Stimulated activated CD4-positive, alpha-beta T cell treated with anti-CD3 and anti-CD28 coated beads, Interleukin-15, amount 100 ng/mL, for 48 hours (primary cell): ENCODE measurements at places on chromosomes 16 and 17.

DNA sequence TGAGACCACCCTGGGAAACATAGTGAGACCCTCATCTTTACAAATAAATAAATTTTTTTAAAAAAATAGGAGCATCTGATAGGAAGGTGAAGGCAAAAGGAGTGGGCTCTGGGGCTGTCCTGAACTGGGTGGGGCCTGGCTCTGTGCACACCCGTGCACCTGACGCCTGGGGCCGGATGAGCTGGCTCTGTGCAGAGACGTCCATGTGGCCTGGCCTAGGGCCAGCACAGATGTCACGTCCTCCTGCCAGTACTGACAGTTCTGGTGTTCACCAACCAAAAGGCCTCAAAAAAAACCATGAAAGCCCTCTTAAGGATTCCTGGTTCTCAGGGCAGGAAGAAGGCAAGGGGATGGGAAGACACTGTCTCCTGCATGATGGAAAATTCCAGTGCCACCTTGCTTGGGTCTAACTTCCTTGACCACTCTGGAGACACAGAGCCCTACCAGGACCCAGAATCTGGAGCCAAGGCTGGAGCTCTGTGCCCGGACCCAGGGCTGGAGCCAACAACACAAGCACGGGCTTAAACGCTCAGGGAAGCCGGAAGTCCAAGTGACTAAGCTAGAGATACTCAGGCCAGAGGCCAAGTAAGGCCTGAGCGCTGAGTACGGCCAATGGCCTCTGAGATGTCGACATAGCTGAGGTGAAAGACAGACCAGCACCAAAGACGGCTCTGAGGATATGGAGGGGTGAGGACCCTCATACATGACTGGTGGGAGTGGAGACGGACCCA is 32.9 kb downstream of the COPRS start:
- DNase-seq = no peak

DNA sequence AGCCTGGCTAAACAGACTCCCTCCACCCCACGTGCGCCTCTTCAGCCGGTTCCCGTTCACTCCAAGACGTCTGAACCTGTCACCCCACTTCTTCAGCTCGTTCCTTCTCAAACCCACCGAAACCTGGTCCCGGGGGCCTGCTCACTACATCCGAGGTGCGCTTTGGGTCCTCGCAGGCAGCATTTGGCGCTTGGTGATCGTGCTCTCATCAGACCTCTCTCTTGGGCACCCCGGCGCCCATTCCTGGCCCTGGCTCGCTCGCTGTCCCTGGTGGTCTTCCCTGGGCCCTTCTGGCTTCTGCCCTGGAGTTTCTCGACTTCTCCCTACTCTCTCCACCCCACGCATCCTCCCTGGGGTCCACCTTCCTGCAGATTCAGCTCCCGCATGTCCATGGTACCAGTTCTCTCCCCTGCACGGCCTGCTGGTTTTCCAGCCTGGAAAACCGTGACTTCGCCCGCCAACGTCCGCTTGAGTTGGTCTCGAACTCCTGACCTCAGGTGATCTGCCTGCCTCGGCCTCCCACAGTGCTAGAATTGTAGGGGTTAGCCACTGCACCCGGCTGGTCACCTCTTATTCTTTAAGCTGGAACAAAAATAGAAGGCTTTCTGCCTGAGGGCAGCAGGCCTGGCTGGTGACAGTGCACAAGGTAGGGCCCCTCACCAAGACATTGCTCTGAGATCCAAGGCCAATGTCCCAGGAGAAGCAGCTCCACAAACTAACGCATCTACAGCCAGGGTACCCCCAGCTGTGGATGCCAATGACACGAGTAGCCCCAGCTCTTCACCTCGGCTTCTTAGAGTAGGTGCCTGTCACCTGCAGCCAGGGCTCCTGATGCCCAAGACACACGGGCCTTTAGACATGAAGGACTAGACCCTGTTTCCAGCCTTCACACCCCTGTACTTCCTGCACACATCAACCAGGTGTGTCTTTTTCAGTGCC is 1.1 kb upstream of the MEAK7 start:
- DNase-seq = no peak

DNA sequence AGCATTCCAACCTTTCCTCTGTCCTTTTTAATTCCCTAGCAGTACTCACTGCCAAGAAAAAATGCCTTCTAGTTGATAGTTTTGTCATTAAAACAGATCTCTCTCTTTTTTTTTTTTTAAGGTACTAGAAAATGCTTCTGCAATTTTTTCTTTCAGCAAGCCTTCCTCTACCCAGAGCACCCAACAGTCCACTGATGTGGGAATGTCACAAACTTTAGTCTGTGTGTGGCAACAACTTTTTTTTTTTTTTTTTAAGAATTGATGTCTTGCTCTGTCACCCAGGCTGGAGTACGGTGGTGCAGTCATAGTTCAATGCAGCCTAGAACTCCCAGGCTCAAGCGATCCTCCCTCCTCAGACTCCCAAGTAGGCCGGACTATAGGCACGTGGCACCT is 34.7 kb downstream of the CDRT15 start:
- no peak for DNase-seq

DNA sequence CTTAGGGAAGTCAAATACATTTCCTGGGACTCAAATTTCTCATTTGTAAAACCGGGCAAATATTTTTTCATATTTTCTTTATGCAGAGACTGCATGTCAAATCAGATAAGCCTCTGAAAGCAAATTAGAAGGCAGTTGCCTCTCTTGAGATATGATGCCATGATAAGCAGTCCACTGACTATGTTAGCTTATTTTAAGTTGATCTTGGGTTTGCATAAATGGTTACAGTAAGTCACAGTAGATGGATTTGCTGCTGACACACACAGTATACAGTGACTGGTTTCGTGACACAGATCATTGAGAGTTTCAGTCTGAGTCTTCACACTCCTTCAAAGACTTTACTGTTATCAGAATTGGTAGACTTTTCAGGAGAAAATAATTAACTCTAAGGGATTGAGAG is 927.6 kb upstream of the CDH8 start:
- no peak for DNase-seq

GRCh38 chr16:79750311-79750710 is 149.8 kb upstream of the MAF start:
- no peak for DNase-seq

DNA sequence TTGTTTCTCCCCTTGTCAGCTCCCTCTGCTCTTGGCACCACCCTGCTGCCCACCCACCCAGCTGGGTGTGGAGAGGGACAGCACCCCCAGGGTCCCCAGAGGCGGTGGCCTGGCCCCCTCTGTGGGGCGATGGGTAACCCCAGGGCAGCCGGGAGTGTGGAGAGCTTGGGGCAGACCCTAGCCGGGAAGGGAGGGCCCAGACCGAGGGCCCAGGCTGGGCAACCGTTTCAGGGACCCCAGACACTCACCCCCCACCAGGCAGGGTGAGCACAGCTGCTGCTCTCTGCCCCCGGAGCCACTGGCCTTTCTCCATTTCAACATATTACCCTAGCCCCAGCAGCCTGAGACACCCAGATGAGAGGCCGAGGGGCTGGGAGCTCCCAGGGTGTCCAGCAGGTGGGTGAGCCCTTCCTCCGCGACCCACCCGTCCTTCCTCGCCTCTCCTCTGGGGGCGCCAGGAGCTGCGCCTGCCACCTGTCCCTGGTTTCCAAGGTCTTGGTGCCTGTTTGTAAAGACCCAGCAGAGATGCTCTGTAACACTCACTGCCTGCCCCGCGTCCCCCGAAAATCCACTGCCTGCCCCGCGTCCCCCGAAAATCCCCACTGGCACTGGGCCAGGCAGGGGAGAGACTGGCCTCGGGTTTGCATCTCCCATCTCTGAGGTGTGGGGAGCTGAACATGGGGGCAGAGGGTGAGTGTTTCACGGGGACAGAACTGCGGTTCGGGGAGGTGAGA is 45.4 kb downstream of the BAHCC1 start:
- no peak for DNase-seq

DNA sequence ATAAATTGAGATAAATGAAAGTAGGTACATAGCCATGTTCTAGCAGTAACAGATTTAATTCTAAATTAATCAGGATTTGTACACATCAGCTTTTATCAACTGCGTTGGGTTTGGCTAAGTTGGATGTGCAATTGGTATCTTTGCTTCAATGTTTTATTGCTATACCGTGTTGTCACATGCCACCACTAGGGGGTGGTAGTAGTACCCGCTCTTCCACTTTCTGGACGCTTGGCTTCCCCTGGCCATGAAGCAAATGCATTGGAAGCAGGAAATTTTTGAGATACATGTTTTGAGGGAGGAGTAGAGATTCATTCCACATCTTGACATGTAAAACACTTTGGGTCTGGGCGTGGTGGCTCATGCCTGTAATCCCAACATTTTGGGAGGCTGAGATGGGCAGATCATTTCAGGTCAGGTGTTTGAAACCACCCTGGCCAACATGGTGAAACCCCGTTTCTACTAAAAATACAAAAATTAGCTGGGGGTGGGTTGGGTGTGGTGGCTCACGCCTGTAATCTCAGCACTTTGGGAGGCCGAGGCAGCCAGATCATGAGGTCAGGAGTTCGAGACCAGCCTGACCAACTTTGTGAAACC is 58.6 kb downstream of the EMP2 start:
- no peak for DNase-seq

DNA sequence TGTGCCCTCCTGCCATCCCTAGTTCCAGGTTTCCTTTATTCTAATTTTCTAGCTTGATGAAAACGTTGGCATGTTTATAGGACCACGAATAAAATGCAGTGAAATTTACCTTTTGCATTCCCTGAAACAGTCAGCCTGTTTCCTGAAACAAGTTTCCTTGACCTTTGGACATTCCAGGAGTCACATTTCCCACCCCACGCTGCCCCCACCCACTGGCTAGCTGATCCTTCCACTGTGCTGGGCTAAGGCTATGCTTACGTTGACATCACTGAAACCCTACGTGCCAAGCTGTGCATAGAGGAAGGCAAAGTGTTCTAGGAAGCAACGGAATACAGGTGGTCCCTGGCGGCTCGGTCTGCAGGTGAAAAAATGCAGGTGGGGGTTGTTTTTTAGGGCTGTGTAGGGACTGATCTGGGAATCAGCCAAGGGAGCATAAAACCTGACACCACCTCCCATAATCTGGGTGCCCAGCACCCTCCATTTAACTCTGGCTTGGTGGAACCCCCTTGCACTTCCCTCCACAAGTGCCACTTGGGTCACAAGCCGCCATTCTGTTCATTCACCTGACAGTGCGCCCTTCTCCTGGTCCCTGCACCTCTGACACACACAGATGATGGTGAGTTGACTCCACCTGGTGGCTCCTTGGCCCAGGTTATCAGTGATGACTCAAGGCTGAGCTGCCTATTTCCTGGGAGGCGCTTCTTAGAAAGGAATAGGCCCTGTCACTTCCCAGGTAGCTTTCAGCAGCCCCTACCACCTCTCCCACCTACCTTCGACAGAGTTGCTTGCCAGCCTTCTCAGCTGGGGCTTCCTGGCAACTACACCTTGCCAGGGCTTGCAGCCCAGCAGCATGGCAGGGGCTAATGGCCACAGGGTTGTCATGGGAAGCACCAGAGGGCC is 83.7 kb downstream of the N4BP1 start:
- DNase-seq = no peak

GRCh38 chr16:75486014-75486675 is 9.1 kb downstream of the CHST6 start:
- no peak for DNase-seq

- no peak for DNase-seq
Observed at GRCh38 chr17:5644065-5644464, 59.8 kb upstream of the NLRP1 start.

DNA sequence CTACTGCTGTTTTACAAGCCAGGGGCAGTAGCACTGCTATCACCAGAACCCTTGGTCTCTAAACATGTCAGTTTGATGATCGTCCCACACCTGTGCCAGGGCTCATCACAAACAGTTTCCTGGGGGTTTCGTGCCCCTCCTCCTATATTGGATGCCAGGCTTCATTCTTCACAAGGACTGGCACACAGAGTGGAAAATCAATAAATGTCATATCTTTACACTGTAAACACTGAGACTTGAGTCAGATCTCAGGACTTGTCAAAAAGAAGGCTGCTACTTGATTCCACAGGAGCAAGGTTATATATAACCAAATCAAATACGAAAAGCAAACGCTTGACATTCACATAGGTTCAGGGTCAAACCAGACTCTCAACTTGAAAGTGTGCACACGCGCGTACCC is 39.3 kb upstream of the CLEC18B start:
- DNase-seq = no peak
